Kidney glomerular epithelial cell (primary cell): ENCODE measurements at places on chromosomes 7 and 10.

DNA sequence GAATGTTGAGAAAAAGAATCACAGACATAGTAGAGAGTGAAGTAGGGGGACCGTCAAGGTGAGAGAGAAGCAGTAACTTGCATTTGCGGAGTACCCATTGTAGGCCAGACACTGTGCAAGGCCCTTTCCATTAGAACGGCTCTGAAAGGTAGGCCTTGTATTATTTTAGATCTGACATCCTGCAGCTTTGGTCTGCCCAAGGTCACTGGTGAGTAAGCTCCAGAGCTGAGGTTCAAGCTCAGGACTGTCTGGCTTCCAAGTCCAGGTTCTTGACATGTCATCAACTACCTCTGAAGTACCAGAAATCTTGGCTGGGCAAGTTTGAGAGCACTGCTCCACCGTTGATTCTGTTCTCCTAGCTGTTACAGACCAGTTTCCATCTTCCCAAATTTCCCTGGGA, 13.2 kb upstream of the EVX1 start:
- no peak for DNase-seq

DNA sequence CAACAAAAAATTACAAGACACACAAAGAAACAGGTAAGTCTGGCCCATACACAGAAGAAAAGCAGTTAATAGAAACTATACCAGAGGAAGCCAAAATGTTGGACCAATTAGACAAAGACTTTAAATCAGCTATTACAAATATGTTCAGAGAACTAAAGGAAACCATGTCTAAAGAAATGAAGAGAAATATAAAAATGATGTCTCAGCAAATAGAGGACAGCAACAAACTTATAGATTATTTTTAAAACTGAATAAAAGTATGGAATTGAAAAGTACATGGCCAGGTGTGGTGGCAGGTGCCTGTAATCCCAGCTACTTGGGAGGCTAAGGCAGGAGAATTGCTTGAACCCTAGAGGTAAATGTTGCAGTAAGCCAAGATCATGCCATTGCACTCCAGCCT, 58.5 kb downstream of the LHFPL3 start:
- DNase-seq, result no peak

DNA sequence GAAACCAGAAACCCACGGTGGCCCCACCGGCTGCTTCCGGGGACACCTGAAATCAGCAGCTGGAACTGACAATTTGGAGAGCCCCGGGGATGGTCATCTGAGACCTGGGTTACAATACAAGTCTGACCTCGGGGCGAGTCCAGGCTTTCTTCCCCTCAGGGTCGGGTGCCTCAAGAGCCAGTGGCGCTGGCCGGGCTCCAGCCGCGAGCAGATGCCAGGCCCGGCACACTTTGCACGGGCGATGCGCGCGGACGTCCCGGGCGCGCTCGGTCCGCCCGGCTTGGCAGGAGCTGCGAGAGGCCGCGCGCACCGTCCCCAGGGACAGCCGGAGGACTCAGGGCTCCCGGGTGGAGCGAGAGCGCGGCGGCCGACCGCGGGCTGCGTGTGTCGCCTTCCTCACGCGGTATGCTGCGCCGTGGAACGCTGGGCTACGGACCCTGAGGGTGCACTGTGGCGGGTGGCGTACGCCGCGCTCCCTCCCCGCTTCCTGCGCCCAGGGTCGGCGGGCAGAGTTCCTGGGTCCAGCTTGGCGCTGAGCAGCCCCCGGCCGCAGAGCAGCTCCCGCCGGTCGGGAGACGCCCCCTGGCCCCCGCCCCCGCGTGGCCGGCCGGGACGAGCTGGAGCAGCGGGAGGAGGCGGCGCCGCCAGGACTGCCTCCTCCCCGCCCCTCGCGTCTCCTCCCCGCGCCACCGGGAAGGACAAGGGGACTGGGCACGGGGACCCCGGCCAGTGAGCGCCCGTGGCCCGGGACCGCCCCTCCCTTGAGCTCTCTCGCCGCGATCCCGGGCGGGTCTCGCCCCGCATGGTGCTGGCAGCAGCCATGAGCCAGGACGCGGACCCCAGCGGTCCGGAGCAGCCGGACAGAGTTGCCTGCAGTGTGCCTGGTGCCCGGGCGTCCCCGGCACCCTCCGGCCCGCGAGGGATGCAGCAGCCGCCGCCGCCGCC, at the start of gene RBM20:
RBM20 (plus strand) TSS at position 684 of the 945 bp plus-strand sequence; CDS start at position 803, 119 bp downstream.
- DNase-seq, result no peak

DNA sequence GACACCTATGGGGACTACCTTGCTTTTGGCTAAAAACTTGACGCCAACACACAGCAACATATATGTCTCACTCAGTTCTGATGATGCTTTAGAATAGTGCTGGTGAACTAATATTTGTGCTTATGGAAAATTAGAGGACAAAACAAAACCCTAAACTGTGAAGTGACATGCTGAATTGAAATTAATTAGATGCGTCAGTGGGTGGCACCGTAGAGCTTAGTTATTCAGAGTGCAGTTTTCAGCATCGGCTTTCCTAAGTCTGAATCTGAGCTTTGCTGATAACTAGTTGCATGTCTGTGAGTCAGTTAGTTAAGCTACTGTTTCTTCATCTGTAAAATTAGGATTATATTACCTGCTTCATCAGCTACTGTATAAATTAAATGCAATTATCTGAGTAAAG, 245.0 kb upstream of the SORCS1 start:
- peak; percentile 51 for DNase-seq

DNA sequence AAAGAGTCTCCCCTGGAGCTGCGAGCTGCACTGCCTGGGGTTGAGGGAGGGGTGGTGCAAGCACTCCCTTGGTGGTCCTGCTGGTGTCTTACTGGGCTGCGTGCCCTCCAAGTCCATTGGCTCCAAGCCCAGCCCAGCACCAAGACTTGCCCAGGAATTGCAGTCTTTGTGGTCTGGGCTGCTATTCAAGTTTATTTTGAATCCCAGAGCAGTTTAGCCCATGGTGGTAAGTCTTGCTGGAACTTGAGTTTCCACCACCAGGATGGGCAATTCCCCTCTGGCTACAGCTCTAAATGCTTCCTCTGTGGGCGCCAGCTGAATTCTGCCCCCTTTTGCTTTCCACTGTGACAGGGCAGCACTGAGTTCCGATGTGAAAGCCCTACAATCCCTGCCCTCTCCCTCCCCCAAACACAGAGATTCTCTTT, 25.1 kb downstream of the GALNT11 start:
- DNase-seq, result no peak

DNA sequence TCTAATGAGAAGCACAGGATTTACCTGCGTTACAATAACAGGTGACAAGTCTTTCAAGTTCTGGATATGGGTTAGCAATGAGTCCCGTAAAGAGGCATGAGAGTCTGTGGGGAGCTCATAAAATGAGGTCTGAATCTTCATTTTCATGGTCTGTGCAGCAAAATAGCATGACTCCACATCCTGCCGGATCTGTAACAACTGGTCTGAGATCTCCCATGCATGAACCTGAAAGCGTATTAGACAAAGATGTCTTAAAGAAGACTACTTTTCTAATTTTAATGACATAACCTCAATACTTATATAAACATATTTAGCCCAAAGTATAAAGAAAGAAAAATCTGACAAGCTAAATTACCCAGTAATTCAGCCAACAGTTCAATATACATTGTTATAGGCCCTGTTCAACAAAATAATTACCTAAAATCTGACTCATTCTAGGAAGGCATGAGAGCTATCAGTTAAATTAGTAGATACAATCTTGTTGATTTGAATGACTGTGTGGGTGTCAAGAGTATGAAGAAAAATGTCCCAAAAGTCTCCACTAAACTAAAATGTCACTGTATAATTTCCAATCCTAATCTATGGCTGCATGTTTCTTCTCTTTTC, 36.9 kb downstream of the TNPO3 start:
- DNase-seq, result no peak

- DNase-seq, result no peak
Observed at GRCh38 chr10:73552819-73553715, 38.1 kb downstream of the USP54 start.

DNA sequence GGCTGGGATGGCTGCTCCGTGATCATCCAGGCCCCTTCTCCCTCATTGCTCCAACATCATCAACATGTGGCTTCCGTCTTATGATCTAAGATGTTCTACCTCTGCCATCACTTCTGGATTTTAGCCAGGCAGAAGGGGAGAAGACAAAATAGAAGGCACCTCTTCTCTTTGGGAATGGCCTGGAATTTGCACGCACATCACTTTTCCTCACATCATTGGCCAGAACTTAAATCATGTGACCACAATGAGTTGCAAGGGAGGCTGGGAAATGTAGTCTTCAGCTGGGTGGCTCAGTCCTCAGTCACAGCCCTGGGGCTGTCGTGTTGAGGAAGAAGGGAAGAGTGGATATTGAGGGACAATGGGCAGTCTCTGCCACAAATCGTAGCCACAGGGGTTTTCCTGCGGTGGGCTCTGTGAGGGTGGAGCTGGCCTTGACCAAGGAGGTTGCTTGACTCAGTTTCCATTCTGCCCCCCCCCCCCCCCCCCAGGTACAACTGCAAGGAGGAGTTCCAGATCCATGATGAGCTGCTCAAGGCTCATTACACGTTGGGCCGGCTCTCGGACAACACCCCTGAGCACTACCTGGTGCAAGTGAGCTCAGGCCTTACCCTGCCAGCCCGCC, 50.3 kb downstream of the PALD1 start:
- peak; percentile 39 for DNase-seq

DNA sequence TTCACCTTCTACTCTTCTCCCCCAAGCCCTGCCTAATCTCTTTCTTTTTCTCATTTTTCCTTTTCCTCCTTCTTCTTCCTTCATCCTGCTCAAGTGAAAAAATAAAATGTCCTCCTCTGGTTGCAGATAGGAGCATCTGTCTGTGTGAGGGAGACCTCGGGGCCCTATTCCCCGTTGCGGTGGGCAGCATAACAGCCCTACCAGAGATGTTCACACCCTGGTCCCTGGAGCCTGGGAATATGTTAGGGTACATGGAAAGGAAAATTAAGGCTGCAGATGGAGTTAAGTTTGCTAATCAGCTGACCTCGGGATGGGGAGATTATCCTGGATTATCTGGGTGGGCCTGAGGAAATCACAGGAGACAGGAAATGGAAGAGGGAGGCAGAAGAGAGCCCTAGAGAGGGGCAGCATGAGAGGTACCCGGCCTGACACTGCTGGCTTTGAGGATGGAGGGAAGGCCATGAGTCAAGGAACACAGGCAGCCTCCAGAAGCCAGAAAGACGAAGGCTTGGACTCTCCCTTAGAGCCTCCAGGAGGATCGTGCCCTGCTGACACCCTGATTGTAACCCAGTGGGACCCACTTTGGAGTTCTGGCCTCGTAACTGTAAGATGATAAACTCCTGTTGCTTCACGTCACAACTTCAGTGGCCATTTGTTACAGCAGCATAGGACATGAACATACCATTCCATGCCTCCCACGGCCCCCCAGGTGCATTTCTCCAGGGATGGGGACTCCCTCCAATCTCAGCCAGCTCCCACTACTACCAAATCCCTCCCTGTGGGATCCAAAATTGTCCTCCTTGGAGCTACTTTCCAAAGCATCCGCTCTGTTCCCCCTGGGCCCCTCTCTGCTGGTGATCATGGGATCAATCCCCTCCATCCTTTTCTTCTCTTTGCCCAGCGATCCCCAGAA, 39.0 kb upstream of the ZMIZ1 start:
- DNase-seq, result no peak

DNA sequence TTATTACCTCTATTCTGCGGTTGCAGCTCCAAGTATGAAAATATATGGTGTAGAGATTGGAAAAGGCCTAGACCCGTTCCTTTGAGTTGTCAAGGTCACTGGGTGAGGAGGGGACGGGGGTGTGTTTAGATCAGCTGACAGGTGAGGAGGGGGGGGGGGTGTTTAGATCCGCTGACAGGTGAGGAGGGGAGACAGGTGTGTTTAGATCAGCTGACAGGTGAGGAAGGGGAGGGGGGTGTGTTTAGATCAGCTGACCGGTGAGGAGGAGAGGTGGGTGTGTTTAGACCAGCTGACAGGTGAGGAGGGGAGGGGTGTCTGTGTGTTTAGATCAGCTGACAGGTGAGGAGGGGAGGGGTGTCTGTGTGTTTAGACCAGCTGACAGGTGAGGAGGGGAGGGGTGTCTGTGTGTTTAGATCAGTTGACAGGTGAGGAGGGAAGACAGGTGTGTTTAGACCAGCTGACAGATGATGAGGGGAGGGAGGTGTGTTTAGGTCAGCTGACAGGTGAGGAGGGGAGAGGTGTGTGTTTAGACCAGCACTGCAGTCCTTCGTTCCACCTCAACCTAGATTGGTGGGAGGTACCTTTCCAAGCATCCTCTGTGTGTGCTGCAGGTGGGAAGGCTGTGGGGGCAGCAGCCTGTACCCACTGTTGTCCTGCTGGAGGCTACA, 655.0 kb upstream of the ADARB2 start:
- DNase-seq, result no peak

DNA sequence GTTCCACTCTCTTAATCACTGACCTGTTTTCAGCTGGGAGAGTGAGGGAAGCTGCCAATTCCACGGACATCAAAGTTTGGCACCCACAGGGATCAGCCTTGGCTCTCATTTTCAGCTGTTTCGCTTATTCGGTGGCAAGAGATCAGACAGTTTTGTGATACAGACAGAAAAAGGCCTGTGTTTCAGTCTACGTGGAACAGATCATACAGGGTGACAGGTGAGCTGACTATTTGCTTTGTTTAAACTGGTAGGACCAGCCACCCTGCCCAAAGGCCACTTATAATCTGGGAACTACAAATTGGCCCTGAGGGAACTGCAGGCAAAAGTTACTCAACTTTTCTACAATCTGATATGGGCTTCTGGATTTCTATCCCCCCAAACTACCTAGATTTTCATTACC, 128.6 kb downstream of the ZNF467 start:
- DNase-seq, result no peak

DNA sequence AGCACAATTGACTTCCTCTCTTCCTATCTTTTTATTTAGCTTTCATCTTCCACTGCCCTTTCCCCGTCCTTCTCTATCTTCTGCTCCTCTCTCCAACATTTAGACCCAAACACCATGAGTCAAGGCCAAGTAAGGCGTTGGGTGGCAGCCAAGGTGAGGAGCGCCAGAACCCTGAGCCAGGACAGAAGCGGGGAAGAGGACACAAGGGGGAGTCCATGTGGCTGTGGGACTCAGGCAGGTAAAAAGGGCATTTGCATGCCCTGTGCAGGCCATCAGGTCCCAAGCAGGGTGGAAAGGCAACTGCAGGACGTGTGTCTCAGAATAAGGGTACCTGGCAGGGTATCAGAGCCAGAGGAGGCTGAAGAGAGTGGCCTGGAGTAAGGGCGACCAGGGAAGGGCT, 192.4 kb upstream of the PFKP start:
- DNase-seq, result no peak

GRCh38 chr7:114981323-114981722, 59.4 kb downstream of the MDFIC start:
- DNase-seq, result no peak

DNA sequence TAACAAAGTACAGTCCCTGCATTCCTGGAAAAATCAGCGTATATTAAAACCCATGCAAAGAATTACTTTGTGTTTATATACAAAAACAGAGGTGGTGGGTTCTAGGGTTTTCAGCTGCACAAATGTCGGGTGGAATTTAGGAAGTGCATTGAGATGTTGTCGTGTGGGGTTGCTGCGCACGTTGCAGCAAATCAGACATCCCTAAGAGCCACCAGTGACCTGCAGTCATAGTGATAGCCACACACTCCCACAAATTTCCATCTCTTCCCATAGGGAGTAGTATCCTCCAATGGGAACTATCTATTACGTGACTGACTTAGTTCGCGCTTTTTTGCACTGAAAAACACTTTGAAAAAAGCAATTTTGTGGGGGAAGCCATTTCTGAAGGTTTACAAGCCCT, 375.2 kb upstream of the GALNT17 start:
- DNase-seq, result no peak
